ENCODE measurements at places on chromosomes 16 and 17.

- no peak for DNase-seq
Measured at GRCh38 chr17:34434052-34434451, 71.0 kb upstream of the CCL1 start.

- DNase-seq: no peak
Measured at GRCh38 chr16:53262645-53263044, 171.6 kb upstream of the RBL2 start.

- DNase-seq: no peak
Measured at GRCh38 chr17:562174-562573, 152.5 kb downstream of the VPS53 start.

GRCh38 chr17:82241183-82241925, 12.5 kb downstream of the SLC16A3 start:
- DNase-seq: no peak

GRCh38 chr16:13863075-13863765, 56.7 kb upstream of the ERCC4 start:
- DNase-seq: no peak

GRCh38 chr17:36105781-36106492, 2.3 kb downstream of the CCL4 start:
- no peak for DNase-seq

DNA sequence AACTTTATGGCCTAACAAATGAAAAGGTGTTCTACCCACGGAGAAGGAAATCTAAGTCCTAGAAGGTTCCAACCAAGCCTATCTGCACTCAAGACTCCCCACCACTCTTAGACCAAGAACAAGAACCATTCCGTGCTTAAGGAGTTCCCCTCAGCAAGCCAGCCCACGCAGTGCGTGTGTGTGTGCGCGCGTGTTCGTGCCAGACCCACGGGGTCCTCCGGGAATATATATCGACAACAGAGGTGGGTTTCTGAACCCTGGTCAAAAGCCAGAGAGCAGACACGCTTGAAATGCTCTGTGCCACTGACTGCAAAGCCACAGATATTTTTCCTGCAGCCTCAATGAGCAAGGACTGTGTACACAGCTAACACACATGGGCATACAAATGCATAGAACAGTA, 70.7 kb downstream of the SLC39A11 start:
- no peak for DNase-seq

DNA sequence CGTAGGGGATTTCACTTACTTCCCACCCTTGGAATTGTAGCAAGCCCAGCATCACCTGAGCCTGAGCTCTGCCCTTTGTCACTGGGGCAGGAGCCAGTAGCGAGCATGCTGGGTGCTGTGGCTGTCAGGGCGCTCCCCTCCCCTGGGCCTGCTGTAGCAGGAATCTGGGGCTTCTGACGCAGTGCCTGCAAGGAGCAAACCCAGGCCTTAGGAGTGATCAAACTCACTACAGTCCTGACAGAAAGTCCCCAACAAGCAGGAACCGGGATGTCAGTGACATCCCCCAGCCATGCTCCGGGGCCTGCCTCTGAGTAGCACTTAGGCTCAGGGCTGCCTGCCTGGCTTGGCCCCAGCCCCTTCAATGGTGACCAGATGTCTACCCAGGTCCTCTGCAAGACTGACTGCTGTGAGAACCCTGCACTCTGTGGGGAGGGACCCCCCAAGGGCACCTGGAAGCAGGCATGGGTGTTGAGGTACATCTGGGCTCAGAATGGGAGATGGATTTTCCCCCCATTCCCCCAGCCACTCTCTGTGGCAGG, 23.5 kb downstream of the PLD6 start:
- DNase-seq: no peak

DNA sequence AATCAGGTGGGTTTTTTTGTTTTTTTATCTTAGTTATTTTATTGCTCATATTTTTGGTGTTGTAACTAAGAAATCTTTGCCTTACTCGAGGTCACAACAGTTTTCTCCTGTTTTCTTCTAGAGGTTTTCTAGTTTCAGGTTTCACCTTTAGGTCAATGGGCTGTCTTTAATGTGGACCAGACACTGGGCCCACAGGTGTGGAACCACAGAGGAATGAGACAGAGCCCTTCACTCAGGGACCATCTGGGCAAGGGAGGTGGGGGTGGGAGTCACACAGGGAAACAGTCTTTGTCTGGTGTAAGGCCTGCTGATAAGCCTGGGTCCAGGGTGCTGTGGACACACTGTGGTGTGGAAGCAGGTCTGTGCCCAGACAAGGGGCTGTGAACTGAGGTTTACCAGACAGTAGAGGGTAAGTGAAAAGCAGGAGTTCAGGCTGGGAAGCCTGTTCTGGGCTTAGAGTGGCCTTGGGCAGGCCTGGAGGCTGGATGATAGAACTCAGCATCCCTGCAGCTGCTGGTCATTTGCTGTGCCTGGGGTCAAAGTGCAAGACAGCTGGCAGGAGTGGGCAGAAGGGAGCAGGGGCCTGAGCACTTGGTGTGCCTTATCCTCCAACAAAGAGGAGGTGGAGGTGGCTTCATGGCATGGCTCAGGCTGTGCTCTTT, 75.6 kb downstream of the SPECC1 start:
- no peak for DNase-seq

- DNase-seq: no peak
Measured at GRCh38 chr16:57371494-57372371, 557 bp upstream of the CX3CL1 start.

DNA sequence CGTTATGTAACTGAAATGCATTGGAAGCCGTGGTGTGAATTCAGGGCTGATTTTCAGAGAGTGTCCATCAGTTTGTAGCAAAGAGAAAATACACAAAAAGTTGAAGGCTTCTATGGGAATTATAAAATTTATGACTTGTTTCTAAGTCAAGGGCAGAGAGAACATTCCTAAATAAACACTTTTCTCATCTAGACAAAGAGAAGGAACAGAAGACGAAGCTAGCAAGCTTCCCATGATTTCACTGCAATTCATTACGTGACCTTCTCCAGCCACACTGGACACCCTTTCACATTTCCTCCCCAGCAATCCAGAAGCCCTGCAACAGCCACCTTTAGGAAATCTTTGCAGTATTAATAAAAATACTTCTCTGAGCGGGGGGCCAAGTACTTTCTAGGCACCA, 67.8 kb downstream of the TMEM100 start:
- no peak for DNase-seq

- DNase-seq: no peak
Measured at GRCh38 chr16:13503960-13504635, 415.9 kb upstream of the ERCC4 start.

- DNase-seq: no peak
Measured at GRCh38 chr16:84535851-84536250, 31.4 kb upstream of the MEAK7 start.

Measured in activated naive CD4-positive, alpha-beta T cell (primary cell).